ENCODE measurements at places on chromosomes 3 and 15.

DNA sequence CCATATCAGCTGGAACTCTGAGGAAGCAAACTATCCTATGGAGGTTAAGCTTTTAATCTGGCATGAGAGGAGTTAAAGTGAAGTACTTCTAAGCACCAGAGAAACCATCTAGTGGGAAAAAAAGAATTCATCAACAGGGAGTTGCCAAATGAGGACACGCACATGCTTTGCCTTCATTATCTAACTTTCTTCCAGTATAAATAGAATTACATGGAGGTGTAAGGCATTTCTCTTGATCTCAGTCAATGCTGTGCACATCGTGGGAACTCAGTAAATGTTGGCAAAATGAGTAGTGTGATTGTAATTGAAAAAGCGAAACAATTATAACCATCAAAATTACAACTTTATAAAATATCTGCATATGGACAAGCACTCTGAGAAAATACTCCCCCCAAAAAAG lies 8.0 kb upstream of the GSK3B start:
- DNase-seq: peak; percentile 26

DNA sequence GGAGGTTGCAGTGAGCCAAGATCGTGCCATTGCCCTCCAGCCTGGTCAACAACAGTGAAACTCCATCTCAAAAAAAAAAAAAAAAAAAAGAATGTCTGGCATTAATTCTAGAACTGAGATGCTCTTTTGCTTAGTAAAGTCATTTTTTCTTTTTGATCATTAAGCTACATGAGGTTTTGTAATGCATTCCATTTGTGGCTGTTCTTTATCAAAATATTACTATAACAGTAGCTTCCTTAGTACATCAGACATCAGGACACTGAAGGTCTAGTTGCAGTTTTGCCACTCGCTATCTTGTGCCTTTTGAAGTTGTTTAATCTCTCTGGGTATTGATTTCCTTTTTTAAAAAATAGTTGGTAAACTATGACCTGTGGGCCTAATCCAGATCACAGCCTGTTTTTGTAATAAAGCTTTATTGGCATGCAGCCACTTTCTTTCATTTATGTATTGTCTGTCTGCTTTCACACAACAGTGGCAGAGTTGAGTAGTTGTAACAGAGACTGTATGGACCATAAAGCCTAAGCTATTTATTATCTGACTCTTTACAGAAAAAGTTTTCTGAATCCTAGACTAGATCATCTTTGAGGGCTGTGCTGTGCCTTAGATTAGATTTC lies 76.6 kb downstream of the SLC25A26 start:
- DNase-seq: no peak

DNA sequence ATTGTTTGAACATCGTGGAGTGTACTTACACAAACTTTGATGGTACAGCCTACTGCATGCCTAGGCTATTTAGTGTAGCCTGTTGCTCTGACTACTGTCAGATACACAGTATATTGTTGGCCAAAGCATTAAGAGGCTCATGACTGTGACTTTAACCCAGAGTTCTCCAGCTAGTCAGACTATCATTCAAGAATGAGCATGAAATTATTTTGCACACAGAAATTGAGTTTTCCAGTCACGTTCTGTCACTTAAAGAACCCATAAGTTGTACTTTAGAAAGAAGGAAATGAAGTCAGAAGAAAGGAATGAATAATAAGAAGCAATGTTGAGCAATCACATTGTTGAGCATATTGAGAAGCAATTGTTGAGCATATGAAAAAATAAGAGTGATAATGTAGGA lies 37.6 kb upstream of the SLC22A13 start:
- DNase-seq: no peak

- DNase-seq: no peak
Observed at GRCh38 chr3:192186045-192186444, 541.3 kb downstream of the FGF12 start.

GRCh38 chr3:5198986-5199731 lies 11.7 kb downstream of the EDEM1 start:
- no peak for DNase-seq

DNA sequence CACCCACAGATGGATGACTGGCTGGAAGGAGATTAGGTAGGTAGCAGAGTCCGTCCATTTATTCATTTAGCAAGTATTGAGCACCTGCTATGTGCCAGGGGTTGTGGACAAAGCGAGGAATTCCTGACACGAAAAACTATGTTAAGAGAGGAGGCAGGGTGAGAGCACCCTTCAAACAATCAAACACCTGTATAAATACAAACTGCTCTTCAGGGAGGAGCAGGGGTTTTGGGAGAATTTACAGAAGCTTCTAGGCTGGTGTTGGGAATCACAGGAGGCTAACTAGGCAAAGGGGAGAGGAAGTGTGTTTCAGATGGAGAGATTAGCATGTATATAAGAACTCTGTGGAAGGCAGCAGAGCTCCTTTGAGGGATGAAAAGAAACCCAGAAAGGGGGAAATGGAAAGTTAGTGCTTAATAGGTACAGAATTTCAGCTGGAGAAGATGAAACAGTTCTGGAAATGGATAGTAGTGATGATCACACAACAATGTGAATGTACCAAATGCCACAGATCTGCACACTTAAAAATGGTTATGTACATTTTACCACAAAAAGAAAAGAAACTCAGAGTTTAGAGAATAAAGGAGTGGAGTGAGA lies 805 bp upstream of the SEC22C start:
- DNase-seq: no peak

- DNase-seq: no peak
Observed at GRCh38 chr15:70281811-70282307, 184.1 kb upstream of the TLE3 start.

DNA sequence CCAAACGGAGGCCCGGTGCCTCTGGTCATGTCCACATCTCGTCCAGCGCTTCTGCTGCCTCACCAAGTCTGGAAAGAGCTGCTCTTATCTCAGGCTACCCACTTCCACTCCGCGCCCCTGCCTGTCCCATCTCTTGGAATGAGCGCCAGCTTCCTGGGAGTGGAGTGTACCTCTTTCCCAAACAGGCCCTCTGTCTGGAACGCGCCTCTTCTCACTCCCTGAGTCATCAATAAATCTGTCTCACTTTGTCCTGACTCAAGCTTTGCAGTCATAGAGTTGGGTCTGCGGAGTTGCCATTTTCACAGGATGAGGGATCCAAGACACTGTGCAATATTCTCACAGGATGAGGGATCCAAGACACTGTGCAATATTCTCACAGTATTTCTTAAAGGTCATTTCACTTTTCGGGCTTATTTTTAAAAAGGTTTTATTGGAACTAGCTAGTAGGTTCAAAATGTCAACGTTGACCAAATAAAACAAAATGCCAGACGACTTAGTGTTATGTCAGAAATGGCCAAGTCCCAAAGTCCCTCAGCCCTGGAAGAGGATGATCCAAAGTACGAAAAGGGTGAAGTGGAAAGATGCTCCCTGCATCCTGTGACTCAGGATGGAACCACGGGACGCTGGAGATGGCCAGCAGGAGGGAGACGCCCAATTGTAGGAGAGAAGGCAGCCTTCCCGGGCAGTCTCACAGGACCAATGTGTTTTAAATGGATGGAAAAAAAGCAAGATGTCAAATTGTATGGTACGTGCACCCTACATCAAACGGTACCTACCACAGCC lies 81.1 kb downstream of the CHSY1 start:
- DNase-seq: no peak

GRCh38 chr15:31357148-31357547 lies 30.5 kb downstream of the KLF13 start:
- no peak for DNase-seq

- DNase-seq: no peak
Observed at GRCh38 chr3:60188803-60189202, 1062.4 kb downstream of the FHIT start.

- no peak for DNase-seq
Observed at GRCh38 chr15:77986891-77987764, 90.4 kb downstream of the TBC1D2B start.

DNA sequence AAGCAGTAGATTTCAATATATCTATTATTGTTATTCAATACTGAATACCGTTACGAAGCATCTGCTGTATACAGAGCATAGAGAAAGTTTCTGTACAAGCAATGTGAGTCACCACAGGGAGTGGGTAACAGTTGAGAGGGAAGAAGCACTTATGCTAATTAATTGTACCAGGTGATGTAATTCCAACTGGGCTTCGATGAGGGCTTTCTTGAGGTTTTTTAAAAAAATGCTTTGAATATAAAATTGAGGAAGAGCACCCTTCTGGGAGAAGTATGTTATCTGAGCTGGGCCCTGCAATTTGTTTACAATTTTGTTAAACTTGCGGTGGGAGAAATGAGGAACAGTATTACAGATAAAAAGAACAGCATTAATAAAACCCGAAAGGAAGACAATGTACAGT lies 197.9 kb downstream of the TPRG1 start:
- DNase-seq: no peak

- no peak for DNase-seq
Observed at GRCh38 chr3:52552089-52552488, 15.7 kb downstream of the UQCC5 start.

GRCh38 chr3:9951962-9952805 lies at the start of gene PRRT3:
TSS of gene PRRT3 (minus strand) at chr3:9952408. CDS start at chr3:9950115, 2,293 bp downstream.
- no peak for DNase-seq

GRCh38 chr3:125552401-125552800 lies 32.4 kb upstream of the SNX4 start:
- DNase-seq: no peak

- no peak for DNase-seq
Observed at GRCh38 chr15:29805043-29805707, 17.1 kb downstream of the TJP1 start.

Data from NCI-H524 treated with DMSO at 0.1 percent for 48 hours (cell line).